ENCODE measurements at places on chromosomes 4 and X.

DNA sequence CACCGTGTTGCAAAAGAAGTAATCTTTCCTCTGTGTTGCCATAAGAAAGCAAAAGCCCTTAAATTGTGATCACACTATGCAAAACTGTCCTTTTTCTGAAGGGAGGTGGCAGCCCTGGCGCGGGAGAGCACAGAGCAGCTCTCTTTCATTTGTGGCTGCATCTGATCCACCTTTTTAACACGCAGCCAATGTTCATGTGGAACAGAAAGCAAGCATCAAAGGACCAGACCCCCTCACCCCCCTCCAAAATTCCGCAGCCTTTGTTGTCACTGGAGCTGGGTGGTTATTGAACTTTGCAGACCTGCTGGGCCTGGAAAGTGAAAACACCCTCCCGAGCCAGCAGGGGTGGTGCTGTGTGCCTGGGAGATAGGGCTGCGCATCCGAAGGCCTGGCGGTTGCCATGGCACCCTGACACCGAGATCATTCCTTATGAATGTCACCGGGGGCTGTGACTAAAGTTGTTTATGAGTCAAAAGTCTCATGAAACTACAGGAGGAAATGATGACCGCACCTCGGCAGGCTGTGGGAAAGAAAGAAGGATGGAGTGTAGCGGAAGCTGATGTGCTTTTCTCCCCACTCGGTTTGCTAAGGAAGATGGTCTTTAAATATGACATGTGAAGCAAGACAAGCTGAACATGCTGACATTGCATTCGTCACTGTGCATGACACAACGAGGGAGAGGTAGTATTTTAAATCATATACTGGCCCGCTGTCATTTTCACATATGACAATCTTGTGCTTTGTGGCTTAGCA is 367.4 kb downstream of the UNC5C start:
- DNase-seq: no peak

- no peak for DNase-seq
Observed at GRCh38 chr4:106486533-106486932, 118.0 kb upstream of the GIMD1 start.

GRCh38 chr4:41611881-41612871 is 74.2 kb downstream of the LIMCH1 start:
- no peak for DNase-seq

GRCh38 chrX:24253469-24253868 is 60.4 kb downstream of the SUPT20HL2 start:
- DNase-seq: no peak

DNA sequence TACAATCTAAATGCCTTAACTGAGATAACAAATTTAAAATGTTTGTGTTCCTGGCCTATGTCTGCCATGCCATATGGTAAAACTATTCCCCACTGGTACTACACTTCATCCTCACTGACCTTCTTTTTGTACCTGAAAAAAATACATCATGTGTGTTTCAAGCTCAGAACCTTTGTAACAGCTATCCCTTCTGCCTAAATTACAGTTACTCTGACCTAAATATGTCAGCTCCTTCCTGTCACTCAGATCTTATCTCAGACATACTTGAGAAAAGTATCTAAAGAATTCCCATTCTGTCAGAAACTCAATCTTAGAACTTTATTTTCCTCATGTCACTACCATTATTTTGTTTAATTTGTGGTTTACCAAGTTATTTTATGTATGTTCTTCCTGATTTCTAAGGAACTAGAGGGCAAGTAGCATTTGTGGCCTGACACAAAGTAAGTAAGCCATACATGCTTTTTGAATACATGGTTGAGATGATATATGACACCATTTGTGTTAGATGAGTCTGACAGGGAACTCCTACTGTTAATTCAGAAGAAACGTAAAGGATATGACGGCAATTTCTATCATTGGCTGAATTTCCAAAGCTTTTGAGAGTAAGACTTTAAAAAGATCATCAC is 456.5 kb upstream of the NDST3 start:
- DNase-seq: no peak

- DNase-seq: no peak
Observed at GRCh38 chr4:8317474-8317873, 47.9 kb downstream of the HTRA3 start.

DNA sequence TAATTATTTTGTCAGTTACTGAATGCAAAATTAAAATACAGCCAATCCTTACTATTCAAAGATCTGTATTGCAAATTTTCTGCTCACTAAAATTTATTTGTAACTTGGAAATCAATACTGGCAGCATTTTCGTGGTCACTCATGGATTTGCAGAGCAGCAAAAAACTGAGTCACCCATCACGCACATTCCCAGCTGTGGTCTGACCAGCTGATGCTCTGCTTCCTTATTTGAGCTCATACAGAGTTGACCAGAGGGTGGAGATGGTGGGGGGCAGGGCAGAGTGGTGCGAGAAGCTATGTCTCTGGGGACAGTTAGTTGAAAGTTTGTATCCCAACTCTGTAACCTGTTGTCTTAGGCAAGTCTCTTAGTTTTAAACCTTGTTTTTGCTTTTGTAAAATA is 214.8 kb downstream of the SPCS3 start:
- DNase-seq: no peak

- DNase-seq: no peak
Observed at GRCh38 chr4:149589826-149590225, 225.8 kb downstream of the IQCM start.

All from stimulated activated CD8-positive, alpha-beta memory T cell treated with anti-CD3 and anti-CD28 coated beads, Interleukin-7, amount 100 ng/mL, for 1 hour (primary cell).